ENCODE measurements at places on chromosomes 13 and 19.

GRCh38 chr13:110278859-110279258 lies 28.1 kb downstream of the COL4A1 start:
- DNase-seq: no peak

- no peak for DNase-seq
Measured at GRCh38 chr13:101185606-101186005, 230.7 kb downstream of the NALCN start.

DNA sequence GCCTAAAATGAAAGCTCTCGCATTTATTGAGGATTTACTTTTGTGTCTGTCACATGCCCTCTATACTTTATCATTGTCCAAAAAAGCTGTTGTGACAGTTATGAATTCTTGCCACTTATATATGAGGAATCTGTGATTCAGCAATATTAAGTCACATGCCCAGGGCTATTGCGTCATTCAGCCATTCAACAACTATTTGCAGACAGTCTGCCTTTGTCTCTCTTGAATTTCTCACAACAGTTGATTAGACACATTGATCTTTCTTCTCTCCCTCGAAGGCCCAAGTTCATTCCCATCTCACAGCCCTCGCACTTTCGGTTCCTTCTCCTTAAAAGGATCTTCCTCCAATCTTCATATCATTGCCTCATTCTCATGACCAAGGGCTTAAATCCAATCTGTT lies 342.6 kb downstream of the MZT1 start:
- DNase-seq: no peak

DNA sequence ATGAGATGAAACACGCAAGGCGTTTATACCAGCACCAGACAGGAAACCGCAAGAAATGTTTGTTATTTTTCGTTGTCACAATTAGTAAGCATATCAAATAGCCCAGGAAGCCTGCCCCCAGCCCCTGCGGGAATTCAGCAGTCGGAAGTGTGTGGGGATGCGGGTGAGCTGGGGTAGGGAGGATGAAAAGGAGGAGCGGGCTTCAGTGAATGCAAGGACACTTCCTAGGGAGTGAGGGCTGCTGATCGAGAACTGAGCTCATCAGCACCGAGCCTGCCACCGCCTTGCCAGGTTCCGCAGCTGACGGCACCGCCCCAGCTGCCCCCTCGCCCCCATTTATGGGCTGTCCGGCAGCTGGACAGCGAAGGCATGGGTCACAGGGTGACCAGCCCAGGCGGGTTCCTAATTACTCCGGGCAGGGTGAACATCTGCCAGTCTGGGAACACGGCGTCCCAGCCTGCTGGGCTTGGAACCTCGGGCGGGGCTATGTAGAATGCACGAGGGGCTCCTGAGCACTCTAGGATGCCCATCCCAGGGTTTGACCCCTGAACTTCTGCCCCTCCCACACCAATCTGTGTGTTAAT lies 1.6 kb upstream of the BEST2 start:
- no peak for DNase-seq

DNA sequence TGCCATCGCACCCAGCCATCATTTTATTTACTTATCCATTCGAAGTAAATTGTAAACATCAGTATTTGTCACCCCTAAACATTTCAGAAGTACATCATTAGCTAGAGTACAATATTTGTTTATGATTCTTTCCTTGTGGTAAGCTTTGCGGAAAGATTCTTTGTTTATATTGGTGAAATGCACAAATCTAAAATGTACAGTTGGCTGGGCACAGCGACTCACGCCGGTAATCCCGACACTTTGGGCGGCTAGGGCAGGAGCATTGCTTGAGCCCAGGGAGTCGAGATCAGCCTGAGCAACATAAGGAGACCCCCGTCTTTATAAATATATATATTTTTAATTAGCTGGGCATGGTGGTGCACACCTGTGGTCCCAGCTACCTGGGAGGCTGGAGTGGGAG lies 10.1 kb downstream of the LGALS7B start:
- DNase-seq: no peak

DNA sequence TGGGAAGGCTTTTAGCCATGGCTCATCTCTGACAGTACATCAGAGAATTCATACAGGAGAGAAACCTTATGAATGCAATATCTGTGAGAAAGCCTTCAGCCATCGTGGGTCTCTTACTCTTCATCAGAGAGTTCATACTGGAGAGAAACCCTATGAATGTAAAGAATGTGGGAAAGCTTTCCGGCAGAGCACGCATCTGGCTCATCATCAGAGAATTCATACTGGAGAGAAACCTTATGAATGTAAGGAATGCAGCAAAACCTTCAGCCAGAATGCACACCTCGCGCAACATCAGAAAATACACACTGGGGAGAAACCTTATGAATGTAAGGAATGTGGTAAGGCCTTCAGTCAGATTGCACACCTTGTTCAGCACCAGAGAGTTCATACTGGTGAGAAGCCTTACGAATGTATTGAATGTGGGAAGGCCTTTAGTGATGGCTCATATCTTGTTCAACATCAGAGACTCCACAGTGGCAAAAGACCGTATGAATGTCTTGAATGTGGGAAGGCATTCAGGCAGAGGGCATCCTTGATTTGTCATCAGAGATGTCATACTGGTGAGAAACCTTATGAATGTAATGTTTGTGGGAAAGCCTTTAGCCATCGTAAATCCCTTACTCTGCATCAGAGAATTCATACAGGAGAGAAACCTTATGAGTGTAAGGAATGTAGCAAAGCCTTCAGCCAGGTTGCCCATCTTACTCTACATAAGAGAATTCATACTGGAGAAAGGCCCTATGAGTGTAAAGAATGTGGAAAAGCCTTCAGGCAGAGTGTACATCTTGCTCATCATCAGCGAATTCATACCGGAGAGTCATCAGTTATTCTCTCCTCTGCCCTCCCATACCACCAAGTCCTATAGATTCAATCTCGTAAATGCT lies 10.7 kb downstream of the ZNF470 start:
- no peak for DNase-seq

GRCh38 chr13:50613356-50613831 lies 230.1 kb downstream of the DLEU7 start:
- DNase-seq: no peak

DNA sequence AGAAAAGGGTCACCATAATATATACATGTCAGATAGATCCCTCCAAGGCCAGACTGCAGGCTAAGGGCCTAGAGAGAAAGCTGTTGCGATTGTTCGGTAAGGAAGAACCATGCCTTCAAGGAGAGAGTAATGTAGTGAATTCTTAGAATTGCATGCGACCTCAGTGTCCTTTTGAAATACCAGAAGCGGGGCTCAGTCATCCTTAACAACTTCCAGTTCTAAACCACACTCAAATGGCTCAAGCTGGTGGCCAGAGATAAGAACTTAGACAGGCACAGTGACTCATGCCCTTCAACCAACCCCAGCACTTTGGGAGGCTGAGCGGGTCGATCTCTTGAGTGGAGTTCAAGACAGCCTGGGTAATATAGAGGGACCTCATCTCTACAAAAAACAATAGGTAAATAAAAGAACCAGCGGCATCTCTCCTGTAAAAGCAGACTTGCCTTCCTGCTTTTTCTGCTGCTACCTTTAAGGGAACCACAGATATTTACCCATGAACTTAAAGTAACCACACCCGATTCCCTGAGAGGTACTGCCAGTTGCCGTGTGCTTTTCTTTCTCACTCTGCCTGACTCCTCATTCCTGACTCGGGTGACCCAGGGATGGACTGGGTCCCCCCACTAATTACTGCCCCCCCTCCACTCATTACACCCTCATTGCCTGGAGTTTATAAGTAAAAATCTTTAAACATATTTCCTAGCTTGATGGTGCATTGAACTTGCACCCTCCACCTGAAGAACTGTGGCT lies 15.4 kb upstream of the SIGLEC6 start:
- no peak for DNase-seq

- DNase-seq: no peak
Measured at GRCh38 chr13:99018418-99019180, 40.7 kb upstream of the DOCK9 start.

DNA sequence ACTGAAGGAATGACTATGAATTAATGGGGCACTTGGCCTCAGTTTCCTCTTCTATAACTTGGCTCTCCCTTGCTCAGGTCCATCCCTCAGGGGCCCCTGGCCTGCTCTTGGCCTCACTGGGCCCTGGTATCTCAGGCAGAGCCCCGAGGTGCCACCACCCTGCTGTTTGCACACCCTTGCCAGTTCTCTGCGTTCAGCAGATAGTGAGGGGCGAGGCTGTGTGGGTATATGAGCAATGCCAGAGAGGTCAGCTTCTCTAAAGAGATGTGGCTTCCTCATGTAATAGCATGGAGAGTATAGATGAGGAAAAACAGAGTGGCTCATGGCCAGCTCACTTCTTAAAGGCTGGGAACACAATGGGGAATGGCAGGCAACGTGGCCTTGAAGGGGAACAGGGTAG lies 76.1 kb downstream of the CYSLTR2 start:
- DNase-seq: no peak

- no peak for DNase-seq
Measured at GRCh38 chr13:110590577-110590976, 24.8 kb upstream of the NAXD start.

DNA sequence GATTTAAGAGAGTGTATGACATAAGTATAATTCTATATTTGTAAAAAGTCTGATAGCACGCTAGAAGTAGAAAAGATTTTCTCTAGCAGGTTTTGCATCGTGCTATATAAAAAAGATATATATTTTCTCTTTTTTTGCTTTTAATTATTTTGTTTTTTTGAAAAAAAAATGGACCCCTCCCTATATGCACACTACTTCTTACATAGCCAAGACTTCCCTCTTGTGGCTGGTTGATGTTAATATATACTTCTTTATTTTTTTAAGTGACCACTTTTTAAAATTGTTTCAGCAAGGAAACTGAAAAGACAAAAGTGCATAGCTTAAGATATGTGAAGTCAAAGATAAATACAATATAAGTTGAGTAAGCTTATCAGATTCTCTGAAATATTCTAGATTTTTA lies 1202.8 kb downstream of the DIAPH3 start:
- DNase-seq: no peak

DNA sequence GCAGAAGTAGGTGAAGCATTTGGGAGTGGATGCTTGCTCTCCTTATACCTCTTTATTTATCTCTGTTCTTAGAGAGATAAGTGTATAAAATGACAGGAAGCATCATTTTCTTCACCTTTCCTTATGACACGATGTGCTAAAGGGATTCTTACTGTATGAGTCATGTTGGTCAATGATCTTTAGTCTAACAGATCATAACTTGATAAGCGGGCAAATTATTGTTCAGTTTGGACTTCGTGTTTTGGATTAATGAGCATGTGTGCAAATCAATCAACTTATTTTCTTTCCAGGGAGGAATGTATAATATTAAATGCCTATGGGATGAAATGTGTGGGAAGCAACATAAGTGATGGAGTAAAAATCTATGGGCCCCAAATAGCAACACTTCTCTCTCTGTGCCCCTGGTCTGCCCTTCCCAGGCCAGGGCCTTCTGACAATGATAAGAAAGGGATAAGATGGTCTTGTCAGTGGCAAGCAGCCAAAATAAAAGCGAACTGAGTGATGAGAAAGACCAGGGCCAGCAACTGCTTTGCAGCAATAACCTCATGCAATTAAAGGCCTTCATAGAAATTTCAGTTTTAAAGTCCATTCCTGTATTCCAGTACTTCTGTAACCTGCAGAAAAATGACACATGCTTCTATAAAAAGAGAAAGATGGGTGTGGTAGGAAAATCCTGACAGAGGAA lies 61.4 kb downstream of the SLC10A2 start:
- no peak for DNase-seq

GRCh38 chr13:95624020-95624419 lies 20.5 kb downstream of the DZIP1 start:
- no peak for DNase-seq

DNA sequence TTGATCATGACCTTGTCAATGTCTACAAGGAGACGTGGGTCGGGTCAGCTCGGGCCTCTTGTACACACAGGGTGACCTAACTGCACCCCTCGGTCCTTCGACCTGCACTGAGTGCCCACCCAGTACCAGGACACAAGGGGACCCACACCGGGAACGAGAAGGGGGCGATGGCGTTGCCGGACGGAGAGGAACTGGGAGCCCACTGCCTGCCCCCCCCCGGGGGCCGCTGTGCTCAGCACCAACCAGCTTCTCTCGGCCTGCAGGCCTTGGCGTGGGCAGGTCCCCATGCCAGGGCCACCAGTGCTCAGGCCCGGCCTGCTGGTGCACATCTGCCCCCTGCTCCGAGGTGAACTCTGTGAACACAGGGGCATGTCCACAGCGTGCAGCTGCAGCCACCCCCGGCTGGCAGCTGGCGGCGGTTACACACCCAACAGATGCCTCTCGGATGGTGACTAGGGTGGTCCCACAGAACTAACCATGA lies 14.1 kb downstream of the CFD start:
- DNase-seq: no peak

- no peak for DNase-seq
Measured at GRCh38 chr19:1591421-1592023, 1.1 kb downstream of the MBD3 start.

GRCh38 chr19:45518469-45518826 lies 11.2 kb downstream of the VASP start:
- no peak for DNase-seq

DNA sequence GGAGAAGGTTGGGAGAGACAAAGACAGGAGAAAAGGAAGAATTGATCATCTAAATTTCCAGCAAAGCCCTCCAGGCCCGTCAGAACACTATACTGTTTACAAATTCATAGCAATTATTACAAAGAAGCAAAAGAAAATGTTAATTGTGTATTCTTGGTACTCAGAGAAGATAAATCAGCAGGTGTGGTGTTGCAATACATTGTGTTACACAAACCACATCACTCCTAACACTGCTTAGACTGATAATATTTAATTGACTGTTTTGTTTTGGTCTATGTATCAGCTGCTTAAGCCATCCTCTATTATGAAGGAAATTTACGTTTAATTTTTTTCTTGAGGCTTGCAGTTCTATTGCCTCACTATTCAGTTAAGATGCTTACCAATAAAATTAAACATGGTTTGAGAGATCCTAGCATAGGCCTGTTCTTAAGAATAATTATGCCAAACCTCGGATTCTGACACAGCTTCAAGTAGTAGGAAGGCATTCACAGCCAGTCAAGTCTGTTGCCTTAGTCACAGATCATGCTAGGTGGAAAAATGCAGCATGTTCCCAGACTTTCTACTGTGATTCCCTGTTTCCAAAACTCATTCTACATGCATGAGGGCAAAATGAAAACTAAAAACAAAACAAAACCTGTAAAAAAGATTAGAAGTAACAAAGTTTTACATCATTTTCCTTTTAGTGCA lies 129.2 kb downstream of the TBC1D4 start:
- DNase-seq: no peak

GRCh38 chr19:45008552-45008951 lies 7.3 kb downstream of the RELB start:
- DNase-seq: no peak

DNA sequence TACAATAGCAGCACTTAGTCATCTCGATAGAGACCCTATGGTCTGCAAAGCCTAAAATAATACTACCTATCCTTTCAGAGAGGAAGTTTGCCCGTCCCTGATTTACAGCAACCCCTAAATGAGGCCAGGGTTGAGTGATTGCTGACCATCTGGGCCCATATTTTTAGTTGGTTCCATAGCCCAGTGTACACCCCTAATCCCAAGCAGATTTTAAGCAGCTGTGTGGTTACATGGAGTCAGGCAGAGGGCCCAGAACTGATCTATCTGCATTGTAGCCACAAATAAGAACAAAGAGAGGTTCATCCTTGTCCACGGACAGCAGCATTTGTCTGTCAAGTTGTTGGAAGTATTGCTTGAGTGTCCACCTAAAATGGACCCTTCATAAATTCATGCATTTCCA lies 148.2 kb downstream of the DCT start:
- no peak for DNase-seq

GRCh38 chr19:3710265-3710812 lies 2.2 kb downstream of the TJP3 start:
- no peak for DNase-seq

- DNase-seq: no peak
Measured at GRCh38 chr13:105084931-105085330, 1450.5 kb downstream of the EFNB2 start.

Measured in C1 segment of cervical spinal cord (tissue), 14 donors.